Activated CD4-positive, alpha-beta T cell treated with anti-CD3 and anti-CD28 coated beads, Interleukin-2, amount 10 ng/mL, durations not matched to agents 24 days and 14 days (primary cell): ENCODE measurements at places on chromosomes 5 and 9.

GRCh38 chr9:93303806-93304573 is 120.1 kb downstream of the WNK2 start:
- no peak overlapping the region for H3K4me3 ChIP-seq
- H3K27ac ChIP-seq, result no peak overlapping the region
- no peak for DNase-seq
- no peaks in the 10 kb centered on the region for H3K27me3 ChIP-seq

DNA sequence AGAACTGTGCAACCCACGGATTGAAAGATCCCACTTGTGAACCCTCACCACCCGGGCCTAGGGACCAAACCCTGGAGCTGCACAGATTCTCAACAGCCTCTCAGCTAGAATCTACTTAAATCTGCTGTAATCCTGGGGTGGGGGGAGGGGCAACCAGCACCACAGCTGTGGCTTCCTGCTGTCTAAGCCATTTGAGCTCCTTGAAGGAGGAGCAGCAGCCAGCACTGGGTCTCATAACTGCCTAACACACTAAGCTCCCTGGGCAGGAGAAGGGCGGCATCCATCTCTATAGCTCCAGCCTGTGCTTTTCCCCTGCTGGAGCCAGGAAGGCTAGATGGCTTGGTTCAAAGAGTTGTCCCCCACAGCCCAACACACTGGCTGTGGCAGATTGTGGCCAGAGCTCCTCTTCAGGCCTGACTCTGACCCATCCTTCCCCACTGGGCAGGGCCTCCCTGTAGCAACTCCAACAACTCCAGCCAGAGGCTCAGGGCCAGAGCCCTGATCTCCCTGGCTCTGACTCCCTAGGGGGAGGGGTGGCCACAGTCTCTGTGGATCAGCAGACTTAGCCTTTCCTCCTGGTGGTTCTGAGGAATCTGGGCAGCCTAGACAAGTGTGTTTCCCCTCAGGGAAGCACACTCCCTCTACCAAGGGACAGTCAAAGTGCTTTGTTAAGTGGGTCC is 72.0 kb upstream of the C9orf72 start:
- no peak for DNase-seq
- H3K27me3 ChIP-seq, result peaks cover 5% of the 10 kb centered on the region
- no peak overlapping the region for H3K27ac ChIP-seq

- H3K36me3 ChIP-seq, result no peaks in the 10 kb centered on the region
- H3K4me3 ChIP-seq, result no peak overlapping the region
- DNase-seq, result no peak
- no peaks in the 10 kb centered on the region for H3K4me1 ChIP-seq
Measured at GRCh38 chr9:117164512-117164911, 250.3 kb downstream of the ASTN2 start.

DNA sequence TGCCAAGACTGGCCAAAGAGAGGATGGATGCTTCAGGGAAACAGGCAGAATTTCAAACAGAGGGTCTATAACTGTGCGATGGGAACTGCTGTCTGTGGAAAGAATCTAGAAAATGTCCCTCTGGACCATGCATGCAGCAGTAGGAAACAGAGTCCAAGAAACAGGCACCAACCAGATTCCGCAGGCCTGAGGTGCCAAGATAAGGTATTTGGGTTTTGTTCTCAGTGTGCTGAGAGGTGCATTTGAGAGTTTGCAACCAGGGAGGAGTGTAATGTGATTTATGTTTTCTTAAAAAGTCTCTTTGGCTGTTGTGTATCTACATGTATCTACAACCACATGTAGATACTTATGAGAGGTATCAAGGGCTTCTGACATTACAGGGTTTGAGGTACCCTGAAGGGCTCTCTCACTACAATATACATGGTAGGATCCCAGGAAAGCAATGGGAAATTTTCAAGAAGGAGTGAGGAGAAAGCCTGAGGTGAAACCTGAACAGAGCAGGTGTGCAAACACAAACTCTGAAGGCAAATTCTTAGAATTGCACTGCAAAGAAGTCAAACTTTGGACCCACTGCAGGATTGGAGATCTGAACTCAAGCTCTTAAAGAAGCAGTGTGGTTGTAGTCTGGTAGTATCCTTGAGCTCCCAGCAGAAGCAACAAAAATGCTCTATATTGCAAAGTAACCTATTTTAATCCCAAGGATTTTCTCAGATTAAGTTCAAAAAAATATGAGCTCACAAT is 182.8 kb upstream of the NFIL3 start:
- H3K4me3 ChIP-seq, result no peak overlapping the region
- H3K4me1 ChIP-seq, result no peaks in the 10 kb centered on the region
- no peaks in the 10 kb centered on the region for H3K36me3 ChIP-seq
- DNase-seq, result no peak

DNA sequence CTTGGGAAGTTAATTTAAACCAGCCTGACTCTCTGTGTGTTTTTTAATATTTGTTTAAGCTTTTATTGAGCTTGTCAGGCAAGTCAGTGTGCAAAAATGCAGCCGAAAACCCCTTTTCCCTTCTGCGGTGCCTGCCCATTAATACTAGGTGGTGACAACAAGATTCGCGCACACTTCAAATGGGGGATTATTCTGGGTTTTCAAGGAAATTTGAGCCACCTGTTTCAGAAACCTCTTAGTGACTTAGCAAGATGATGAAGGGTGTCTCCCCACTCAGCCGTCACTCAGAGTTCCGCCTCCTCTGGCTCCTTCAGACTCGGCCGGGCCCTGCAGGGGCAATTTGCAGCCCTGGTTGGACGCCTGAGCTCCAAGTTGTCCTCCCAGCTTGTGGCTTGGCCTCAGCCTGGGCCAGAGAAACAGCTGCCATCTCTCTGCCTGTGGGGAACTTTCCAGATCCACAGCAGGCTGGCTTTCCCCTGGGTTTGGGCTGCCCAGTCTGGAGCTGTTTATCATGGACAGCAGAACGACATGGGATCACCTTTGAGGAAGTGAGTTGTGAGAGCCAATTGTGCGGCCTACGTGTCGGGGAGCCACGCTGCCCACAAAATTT is 75.9 kb downstream of the SPRY4 start:
- no peak overlapping the region for H3K4me3 ChIP-seq
- H3K27me3 ChIP-seq, result no peaks in the 10 kb centered on the region
- H3K36me3 ChIP-seq, result no peaks in the 10 kb centered on the region
- H3K4me1 ChIP-seq, result no peaks in the 10 kb centered on the region
